ENCODE measurements at places on chromosomes 5 and 9. TPM values are rescaled to one million over a fixed set of nuclear protein-coding genes. Genes with fewer than 3 reads are reported as not detected.

PCDHGA9 gene
- 6.2 TPM for total RNA-seq

MYOT gene
- total RNA-seq = not detected

FOXD4L3 gene
- under 0.01 TPM for total RNA-seq

CCDC192 gene
- total RNA-seq = not detected

IL6ST gene
- total RNA-seq = 804 TPM

TLE1 gene
- total RNA-seq = 9.0 TPM

NUTM2G gene
- not detected for total RNA-seq

SLC25A2 gene
- 0.59 TPM for total RNA-seq

DNA sequence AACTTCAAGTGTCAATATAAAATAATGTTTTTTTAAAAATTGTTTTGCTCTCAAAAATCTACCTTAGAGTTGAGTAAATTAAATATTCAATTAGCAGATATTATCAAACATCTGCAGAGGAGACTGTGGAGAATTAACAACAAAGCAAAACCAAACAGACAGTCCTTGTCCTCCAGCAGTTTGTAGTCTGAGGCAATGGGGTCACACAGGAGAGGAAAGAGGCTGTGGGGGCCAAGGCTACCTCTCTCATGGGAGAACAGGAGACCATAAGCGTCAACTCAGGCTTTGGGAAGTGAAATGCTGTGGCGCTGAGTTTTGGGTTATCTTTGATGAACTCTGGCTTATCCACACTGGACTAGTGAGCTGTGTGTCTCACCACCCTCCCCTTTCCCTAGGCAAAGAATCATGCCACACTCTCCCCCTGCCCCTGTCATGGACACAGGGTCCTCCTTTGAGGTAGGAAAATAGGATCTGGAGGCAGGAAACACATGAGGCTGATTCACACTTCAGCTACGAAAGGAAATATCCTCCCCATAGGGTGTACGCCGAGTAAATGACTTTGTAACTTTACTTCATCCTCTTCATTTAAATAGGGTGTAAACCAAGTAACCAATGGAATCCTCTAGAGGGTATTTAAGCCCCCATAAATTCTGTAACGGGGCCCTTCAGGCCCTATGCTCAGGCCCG lies 152.7 kb downstream of the FSTL4 start:
- H3K36me3 ChIP-seq = no peaks in the 10 kb centered on the region
- no peak for DNase-seq
- no peak overlapping the region for H3K4me3 ChIP-seq

GRCh38 chr5:131266370-131267060 lies 2.7 kb downstream of the CDC42SE2 start:
- no peaks in the 10 kb centered on the region for H3K36me3 ChIP-seq
- H3K4me1 ChIP-seq = peaks cover 30% of the 10 kb centered on the region
- H3K27me3 ChIP-seq = no peaks in the 10 kb centered on the region
- H3K27ac ChIP-seq = no peak overlapping the region
- DNase-seq = no peak

DNA sequence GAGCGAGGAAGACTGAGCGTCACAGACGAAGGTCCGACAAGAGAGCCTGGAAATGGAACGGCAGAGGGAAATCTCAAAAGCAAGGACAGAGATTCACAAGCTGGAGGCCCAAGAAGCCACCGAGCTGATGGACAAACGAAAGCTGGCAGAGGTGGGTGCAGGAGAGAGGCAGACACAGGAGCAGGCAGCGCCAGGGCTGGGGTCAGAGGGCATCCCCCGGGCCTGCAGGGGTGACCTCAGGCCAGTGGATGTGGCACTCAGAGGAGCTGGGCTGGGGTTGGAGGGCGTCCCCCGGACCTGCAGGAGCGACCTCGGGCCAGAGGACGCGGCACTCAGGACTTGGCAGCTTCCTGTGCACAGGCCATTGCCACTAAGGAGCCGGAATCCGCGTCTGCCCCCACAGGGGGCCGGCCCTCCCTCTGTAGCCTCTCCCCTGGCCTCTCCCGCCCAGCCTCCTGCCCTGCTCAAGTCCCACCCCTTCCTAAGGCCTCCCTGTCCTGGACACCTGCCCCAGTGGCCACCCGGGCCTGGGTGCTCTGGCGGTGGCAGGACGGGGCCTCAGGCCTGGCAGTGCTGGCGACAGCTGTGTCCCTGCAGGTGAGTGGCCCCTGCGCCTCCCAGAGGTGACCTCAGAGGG lies 40.4 kb downstream of the EXD3 start:
- no peak overlapping the region for H3K4me3 ChIP-seq
- H3K36me3 ChIP-seq = no peaks in the 10 kb centered on the region
- no peaks in the 10 kb centered on the region for H3K4me1 ChIP-seq
- no peak overlapping the region for H3K27ac ChIP-seq

- no peak for DNase-seq
- no peaks in the 10 kb centered on the region for H3K4me1 ChIP-seq
- H3K4me3 ChIP-seq = no peak overlapping the region
- no peak overlapping the region for H3K27ac ChIP-seq
Observed at GRCh38 chr5:61966997-61967396, 339.0 kb upstream of the KIF2A start.

DNA sequence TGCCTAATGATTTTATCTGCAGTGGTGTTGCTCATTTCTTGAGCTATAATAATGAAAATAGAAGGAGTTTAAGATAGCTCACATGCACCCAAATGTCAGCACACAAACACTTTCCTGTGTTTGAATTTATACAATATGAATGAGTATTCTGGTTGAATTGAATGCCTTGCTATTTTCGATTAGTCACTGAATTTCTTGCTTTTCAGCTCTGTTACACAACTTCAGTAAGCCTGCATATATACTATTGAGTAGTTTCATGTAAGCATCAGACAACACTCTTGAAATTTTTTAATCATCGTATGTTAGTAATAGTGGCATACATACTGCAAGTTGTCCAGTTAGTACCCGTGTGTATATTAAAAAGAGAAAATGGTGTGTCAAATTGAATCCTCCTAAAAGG lies 281.5 kb upstream of the GRIA1 start:
- no peaks in the 10 kb centered on the region for H3K27me3 ChIP-seq
- no peaks in the 10 kb centered on the region for H3K4me1 ChIP-seq
- no peak overlapping the region for H3K27ac ChIP-seq
- DNase-seq = no peak
- no peaks in the 10 kb centered on the region for H3K36me3 ChIP-seq
- no peak overlapping the region for H3K4me3 ChIP-seq

- no peaks in the 10 kb centered on the region for H3K36me3 ChIP-seq
- H3K27me3 ChIP-seq = no peaks in the 10 kb centered on the region
- no peak overlapping the region for H3K4me3 ChIP-seq
- DNase-seq = no peak
Observed at GRCh38 chr5:145157841-145158240, 677.3 kb downstream of the PRELID2 start.

DNA sequence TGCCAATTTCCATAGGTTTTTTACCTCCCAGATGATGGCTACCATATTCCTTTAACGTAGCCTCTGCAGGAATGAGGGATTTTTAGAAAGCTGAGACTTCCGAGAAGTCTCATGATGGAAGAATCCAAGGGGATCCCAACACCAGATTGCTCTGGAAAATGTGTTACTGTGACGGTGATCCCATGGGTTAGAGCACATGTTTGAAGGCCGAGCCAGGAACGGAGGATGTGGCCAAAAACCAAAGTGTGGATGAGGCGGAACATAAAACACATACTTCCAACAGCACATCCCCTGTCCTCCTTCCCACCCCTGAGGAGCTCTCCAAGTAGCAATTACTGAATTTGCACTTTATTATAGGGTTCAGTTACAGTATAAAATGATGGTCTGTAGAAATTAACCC lies 82.6 kb downstream of the GPR21 start:
- no peaks in the 10 kb centered on the region for H3K4me1 ChIP-seq
- no peak overlapping the region for H3K4me3 ChIP-seq
- H3K27me3 ChIP-seq = peaks cover 16% of the 10 kb centered on the region
- DNase-seq = no peak
- H3K27ac ChIP-seq = no peak overlapping the region
- H3K36me3 ChIP-seq = no peaks in the 10 kb centered on the region

DNA sequence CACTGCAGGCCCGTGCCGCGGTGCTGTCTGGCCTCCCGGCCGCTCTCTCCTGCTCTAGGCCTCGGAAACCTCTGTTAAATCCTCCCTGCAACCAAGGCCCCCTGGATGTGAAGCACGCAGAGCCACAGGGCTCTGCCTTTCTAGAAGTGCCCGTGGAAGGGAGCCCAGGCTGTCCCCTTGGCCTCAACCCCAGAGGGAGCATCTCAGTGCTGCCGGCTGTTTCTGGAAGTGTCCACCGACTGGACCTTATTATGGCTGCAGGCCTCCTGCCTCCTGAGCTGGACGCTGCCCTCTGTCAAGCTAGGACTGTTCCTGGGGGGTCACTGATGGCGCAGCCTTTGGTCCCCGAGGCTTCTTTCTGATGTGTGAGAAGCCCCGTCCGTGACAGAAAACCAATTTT lies 40.4 kb upstream of the PHYKPL start:
- H3K4me3 ChIP-seq = no peak overlapping the region
- no peak for DNase-seq
- H3K4me1 ChIP-seq = no peaks in the 10 kb centered on the region
- H3K36me3 ChIP-seq = no peaks in the 10 kb centered on the region
- peaks cover 7% of the 10 kb centered on the region for H3K27me3 ChIP-seq

GRCh38 chr9:36479101-36479500 lies 79.0 kb upstream of the RNF38 start:
- H3K4me3 ChIP-seq = no peak overlapping the region
- no peaks in the 10 kb centered on the region for H3K36me3 ChIP-seq
- DNase-seq = no peak
- no peaks in the 10 kb centered on the region for H3K4me1 ChIP-seq
- no peaks in the 10 kb centered on the region for H3K27me3 ChIP-seq
- H3K27ac ChIP-seq = no peak overlapping the region

- H3K27ac ChIP-seq = no peak overlapping the region
- H3K4me3 ChIP-seq = no peak overlapping the region
- H3K4me1 ChIP-seq = peaks cover 14% of the 10 kb centered on the region
- DNase-seq = no peak
Observed at GRCh38 chr9:16271967-16272366, 598.5 kb downstream of the BNC2 start.

DNA sequence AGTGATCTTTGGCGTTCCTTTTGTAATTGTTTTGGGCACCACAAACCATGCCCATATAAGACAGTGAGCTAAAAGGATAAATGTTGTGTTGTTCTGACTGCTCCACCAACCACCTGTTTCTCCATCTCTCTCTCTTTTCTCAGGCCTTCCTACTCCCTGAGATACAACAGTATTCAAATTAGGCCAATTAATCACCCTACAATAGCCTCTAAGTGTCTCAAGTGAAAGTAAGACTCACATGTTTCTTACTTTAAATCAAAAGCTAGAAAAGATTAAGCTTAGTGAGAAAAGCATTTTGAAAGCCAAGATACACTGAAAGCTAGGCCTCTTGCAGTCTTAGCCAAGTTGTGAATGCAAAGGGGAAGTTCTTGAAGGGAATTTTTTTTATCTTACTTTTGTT lies 268.8 kb upstream of the NREP start:
- no peak for DNase-seq
- H3K36me3 ChIP-seq = no peaks in the 10 kb centered on the region
- H3K27me3 ChIP-seq = no peaks in the 10 kb centered on the region
- no peak overlapping the region for H3K4me3 ChIP-seq
- no peaks in the 10 kb centered on the region for H3K4me1 ChIP-seq
- no peak overlapping the region for H3K27ac ChIP-seq

DNA sequence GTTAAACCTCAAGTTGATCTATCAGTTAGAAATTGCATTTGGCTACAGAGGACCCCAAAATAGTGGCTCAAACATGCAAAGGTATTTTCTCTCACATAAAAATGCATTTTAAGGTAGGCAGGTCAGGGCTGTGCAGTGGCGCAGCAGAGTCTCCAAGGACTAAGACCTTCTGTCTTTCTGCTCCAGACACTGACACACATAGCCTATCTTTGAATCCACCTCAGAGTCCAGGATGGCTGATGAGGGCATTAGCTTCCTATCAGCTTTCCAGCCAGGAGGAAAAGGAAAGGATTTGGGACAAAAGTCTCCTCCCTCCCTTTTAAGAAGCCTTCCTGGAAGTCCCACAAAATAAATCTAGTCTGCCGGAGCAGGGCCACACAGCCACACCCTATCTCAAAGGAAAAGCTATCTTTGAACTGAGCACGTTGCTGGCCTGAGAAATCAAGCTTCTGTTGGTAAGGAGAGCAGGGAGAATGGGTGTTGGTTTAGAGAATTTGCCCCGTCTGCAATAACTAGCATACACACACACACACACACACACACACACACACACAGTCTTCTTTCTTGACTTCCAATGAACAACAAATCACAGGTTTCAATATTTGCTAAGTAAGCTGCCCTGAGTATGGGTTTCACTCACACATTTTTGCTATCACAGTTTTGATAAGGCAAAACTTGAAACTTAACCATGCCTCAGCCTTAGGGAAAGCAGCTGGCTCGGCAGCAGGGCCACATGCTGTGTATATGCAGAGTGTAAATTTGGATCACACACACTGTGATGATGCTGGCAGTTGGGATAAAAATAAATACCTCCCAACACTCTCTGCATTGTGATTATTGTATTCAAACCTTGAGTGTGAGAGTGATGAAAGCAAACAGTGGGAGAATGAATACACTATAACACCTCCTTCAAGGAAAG lies 116.6 kb upstream of the MAP3K1 start:
- DNase-seq = no peak
- H3K27ac ChIP-seq = no peak overlapping the region
- no peaks in the 10 kb centered on the region for H3K36me3 ChIP-seq
- no peaks in the 10 kb centered on the region for H3K27me3 ChIP-seq

DNA sequence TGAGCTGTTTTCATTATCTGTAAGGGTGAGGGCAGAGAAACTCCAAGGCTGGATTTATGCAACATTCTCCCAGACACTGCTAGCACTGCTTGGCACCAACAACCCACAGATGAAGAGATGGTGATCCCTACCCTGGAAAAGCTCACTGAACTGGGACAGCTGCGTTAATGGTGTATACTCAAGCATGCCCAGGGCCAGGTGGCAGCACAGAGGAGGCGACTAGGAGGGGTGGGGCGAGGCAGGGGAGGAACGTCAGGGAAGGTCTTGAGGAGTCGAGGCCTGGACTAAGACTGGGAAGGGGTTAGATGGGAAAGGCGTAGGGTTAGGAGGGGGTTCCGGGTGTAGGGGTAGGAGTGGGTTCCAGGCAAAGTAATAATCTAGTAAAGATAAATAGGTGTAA lies 73.1 kb upstream of the TBC1D9B start:
- no peaks in the 10 kb centered on the region for H3K36me3 ChIP-seq
- H3K4me1 ChIP-seq = no peaks in the 10 kb centered on the region
- H3K4me3 ChIP-seq = no peak overlapping the region
- H3K27ac ChIP-seq = no peak overlapping the region
- no peaks in the 10 kb centered on the region for H3K27me3 ChIP-seq

- H3K27ac ChIP-seq = peak overlapping the region; percentile 47
- peaks cover 12% of the 10 kb centered on the region for H3K27me3 ChIP-seq
- H3K4me1 ChIP-seq = peaks cover 36% of the 10 kb centered on the region
- DNase-seq = no peak
Observed at GRCh38 chr9:88949961-88950340, 41.3 kb upstream of the S1PR3 start.
